ENCODE measurements at places on chromosomes 6 and 20. TPM values are rescaled to one million over a fixed set of nuclear protein-coding genes. Genes with fewer than 3 reads are reported as not detected.

GRCh38 chr6:33085627-33086026 is 9.8 kb downstream of the HLA-DPB1 start:
- DNase-seq, result no peak

- DNase-seq, result no peak
Observed at GRCh38 chr20:829551-829950, 4.0 kb upstream of the FAM110A start.

Gene GGT7
- total RNA-seq, result 20.2 TPM

GRCh38 chr6:166778776-166779175 is 151.7 kb upstream of the RPS6KA2 start:
- DNase-seq, result no peak

Gene MRS2
- 8.0 TPM for total RNA-seq

- DNase-seq, result no peak
Observed at GRCh38 chr6:132569170-132569569, 952 bp upstream of the TAAR6 start.

- DNase-seq, result no peak
Observed at GRCh38 chr6:336159-337114, 44.1 kb downstream of the DUSP22 start.

DNA sequence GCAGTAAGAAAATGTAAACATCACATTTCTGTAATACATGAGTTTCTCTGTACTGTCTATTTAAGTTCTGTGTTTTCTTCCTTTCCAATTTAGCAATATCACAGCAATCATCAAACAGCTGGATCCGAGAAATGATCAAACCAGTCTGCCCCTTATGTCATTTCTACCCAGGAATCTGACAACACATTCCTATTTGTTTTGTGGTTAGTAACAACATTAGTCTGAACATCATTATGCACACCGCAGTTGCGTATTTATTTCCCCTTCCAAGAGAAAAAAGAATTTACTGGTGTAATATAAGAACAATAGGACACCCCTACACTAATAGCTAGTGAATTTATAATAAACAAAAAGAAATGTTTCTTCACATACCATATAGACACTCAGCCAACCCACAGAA is 179.5 kb downstream of the BTBD9 start:
- no peak for DNase-seq

DNA sequence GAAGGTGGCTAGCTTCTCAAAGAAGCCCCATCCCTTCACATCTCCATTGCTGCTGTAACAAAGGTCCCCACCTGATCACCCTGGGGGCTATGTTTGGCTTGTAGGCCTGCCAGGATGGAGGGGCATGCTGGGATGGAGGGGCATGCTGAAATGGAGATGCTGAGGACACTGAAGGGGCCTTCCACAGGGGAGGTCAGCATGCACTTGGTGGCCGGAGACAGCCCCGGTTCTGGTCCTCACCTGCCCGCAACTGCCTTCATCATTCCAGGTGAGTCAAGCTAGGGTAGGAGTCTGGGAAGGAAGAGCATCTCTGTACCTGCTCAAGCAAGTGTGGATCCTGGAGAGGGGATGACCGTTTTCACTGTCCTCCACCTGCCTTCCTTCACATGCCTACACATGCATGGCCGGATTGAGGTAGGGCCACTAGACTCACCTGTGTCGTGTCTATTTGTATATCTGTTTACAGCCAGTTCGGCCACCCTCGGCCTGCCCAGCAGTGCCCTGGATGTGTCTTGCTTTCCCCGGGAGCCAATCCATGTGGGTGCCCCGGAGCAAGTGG is 6.0 kb downstream of the L3MBTL1 start:
- no peak for DNase-seq

Gene SMOC2
- not detected for total RNA-seq
